Right ventricle myocardium inferior (tissue), 1 donor: ENCODE measurements at places on chromosomes 3 and 15. TPM values are rescaled to one million over a fixed set of nuclear protein-coding genes. Genes with fewer than 3 reads are reported as not detected.
A peak's percentile ranks its signal among the peaks of the same experiment; 100 is the strongest.

LAMB2 gene
- 543 TPM for total RNA-seq

TMEM207 gene
- total RNA-seq, result not detected

IVD gene
- 88.6 TPM for total RNA-seq

SUSD5 gene
- total RNA-seq, result 2.8 TPM

SPINT1 gene
- total RNA-seq, result 2.0 TPM

SLITRK3 gene
- total RNA-seq, result not detected

GRCh38 chr15:68834346-68834745 is 13.7 kb upstream of the ANP32A start:
- peak; percentile 72 for DNase-seq

GRCh38 chr3:185540695-185541094 is 11.7 kb downstream of the LIPH start:
- no peak for DNase-seq

DNA sequence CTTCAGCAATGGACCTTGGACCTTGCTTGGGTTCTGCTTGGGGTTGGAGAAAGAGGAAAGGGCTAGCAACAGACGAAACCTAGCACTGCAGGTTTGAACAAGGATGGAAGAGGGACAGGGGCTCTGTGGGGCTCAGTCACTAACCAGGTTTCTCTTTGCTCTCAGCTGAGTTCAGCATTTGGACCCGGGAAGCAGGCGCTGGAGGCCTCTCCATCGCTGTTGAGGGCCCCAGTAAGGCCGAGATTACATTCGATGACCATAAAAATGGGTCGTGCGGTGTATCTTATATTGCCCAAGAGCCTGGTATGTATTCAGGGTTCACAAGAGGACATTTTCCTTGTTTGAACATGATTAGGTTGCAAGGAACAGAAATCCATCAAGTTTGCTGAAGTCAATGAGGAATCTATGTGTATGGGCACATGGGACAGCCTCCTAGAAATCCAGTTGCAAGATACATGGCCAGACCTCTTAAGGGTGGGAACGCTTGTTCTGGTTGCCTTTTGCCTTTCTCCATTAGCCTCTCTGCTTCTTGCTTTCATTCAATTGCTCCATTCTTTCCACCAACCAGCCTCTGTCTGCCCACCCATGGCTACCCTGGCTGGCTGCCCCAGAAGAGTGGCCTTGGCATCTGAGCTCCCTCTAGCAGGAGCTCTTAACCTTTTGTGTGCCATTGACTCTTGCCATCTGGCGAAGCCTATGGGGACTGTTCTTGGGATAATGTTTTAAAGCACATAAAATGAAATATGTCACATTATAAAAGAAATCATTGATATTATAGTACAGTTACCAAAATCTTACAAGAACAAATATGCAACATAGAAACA is 55.9 kb downstream of the DNASE1L3 start:
- DNase-seq, result no peak

DNA sequence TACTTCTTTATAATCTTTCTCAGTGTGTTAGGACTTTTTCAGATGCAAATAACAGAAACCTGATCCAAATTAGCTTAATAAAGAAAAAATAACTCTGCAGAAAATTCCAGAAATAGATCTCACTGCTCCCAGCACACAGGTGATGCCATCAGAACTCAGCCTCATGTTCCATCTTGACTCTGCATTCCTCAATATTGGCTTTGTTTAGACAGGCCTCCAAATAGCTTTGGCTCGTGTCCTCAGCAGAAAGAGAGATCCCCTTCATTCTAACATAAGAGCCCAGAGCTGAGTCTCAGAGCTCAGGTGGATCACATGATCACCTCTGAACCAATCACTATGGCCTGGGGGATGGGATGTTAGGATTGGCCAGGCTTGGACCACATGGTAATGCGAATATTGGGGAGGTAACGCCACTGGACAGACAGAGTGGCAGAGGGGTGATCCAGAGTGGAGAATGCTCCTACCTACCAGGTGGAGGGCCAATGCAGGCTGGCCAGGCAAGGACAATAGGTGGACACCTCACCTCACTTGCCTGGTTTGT is 46.6 kb upstream of the TBC1D21 start:
- DNase-seq, result no peak

- DNase-seq, result peak; percentile 54
These were observed 29.8 kb downstream of the STT3B start for GRCh38 chr3:31562525-31562924.

DNA sequence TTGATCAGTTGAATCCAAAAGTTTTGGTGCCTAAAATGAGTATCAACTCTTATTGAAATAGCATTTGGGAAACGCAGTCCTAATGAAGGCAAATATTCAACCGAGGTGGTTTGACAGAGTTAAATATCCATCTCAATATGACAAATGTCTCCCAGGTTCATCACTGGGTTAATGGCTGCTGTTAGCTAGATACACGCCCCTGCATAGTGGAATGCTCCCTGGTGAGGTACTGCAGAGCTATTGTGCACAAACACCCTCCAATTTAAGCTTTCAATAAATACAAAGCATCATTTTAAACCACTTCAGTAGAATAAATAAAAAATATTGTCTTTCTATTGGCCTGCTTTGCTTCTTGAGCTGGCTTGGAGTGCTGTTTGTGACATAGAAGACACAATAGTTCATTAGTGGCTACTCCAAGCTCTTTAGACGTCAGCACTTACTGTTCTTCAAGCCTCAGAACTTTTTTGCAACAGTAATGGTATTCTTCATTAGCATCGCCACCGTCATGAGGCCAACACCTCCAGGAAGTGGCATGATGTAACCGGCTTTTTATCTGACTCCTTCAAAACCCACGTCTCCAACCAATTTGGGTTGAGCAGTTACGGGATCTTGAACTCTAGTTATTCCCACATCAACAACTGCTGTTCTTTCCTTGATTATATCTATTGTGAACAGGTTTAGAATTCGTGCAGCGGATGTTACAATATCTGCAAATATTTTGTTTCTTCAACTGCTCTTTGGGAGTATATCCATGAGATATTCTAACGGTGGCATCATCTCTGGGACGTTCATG is 1159.6 kb upstream of the EPHA6 start:
- no peak for DNase-seq

- no peak for DNase-seq
These were observed 1.4 kb downstream of the CYFIP1 start for GRCh38 chr15:22978691-22979237.

GRCh38 chr15:43702701-43703424 is 9.2 kb downstream of the CKMT1A start:
- DNase-seq, result no peak

GRCh38 chr3:62261121-62261520 is 112.2 kb downstream of the FEZF2 start:
- DNase-seq, result no peak

DNA sequence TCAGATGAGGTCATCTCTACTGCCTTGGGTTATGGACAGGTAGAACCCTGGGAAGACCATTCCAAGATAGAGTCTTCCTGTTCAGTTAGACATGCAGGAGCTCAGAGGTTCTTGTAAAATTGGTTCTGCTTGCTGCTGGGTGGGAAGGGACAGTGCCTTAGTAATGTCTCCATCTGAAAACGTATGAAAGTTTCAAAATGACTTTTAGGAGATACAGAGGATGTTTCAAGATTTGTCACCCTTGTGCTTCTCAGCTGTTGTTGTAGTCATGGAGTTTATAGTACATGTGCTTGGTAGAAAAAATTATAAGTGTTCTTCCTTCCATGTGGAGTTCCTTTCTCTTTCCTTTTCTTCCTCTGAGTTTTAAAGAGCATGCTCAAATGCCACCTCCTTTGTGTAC is 885.2 kb upstream of the CFAP20DC start:
- DNase-seq, result no peak

GRCh38 chr15:70451821-70452653 is 311.3 kb downstream of the UACA start:
- no peak for DNase-seq

GRCh38 chr3:10193692-10194327 is 29.1 kb downstream of the IRAK2 start:
- no peak for DNase-seq
